Activated T-helper 1 cell treated with anti-CD3 and anti-CD28 coated beads, Interleukin-2, amount 50 U/mL, for 16 hours (primary cell): ENCODE measurements at places on chromosomes 16 and 17.

DNA sequence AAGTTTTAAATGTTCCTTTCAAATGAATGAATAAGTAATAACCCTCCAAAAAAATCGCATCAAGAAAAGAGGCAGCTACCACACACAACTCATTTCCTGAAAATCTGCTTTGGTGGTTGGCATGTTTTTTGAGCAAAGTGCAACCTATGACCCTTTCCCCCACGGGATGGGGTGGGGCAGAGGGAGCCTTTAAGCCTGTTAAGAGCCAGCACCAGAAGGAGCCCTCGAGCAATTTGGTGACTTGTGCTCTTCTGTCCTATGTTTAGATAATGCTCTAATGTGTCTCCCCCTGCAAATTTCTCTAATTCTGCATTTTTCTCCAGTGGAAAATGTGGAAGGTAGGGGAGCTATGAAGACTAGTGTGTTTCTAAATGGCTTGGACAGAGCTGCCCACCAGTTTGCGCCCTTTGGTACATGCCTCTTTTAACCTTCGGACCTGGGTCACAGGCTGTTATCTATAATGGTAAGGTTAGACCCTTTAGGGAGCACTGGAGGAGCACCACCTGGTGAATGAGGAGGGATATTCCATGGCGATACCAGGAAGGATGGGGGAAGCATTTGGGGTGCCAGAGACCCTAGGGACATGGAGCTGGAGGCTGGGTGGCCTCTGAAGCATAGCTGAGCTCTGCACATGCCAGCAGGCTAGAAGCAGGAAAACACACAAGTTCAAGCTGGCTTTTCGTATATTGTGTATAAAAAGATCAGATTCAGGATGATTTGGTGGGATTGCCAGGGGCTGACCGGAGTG lies 1.6 kb downstream of the PYCARD start:
- DNase-seq = no peak

GRCh38 chr16:88339930-88340754 lies 42.6 kb upstream of the ZNF469 start:
- no peak for DNase-seq

- no peak for DNase-seq
Observed at GRCh38 chr17:22507823-22508222, 815.5 kb downstream of the KCNJ18 start.

GRCh38 chr17:34859652-34860051 lies 101.6 kb downstream of the CCT6B start:
- no peak for DNase-seq
